Thoracic aorta endothelial cell (primary cell): ENCODE measurements at places on chromosomes 6 and 20. TPM values are rescaled to one million over a fixed set of nuclear protein-coding genes. Genes with fewer than 3 reads are reported as not detected.

The L3MBTL3 gene
- 70.7 and 84.6 TPM in 2 replicates for total RNA-seq

The DACT2 gene
- total RNA-seq, result not detected in 2 replicates

The LAMA2 gene
- 3.9 and 5.8 TPM in 2 replicates for total RNA-seq

The VWA7 gene
- total RNA-seq, result 0.27 and 0.29 TPM in 2 replicates

The C6orf141 gene
- total RNA-seq, result 7.8 and 8.3 TPM in 2 replicates

The SLC35B3 gene
- 21.3 and 21.5 TPM in 2 replicates for total RNA-seq

The DNAH8 gene
- total RNA-seq, result 0.07 and 0.13 TPM in 2 replicates
